ENCODE measurements at places on chromosomes 4 and X.
A peak's percentile ranks its signal among the peaks of the same experiment; 100 is the strongest.

- DNase-seq = no peak
These were observed 179.7 kb upstream of the TET2 start for GRCh38 chr4:104967034-104967401.

GRCh38 chrX:40485102-40485826 is 95.5 kb upstream of the ATP6AP2 start:
- no peak for DNase-seq

DNA sequence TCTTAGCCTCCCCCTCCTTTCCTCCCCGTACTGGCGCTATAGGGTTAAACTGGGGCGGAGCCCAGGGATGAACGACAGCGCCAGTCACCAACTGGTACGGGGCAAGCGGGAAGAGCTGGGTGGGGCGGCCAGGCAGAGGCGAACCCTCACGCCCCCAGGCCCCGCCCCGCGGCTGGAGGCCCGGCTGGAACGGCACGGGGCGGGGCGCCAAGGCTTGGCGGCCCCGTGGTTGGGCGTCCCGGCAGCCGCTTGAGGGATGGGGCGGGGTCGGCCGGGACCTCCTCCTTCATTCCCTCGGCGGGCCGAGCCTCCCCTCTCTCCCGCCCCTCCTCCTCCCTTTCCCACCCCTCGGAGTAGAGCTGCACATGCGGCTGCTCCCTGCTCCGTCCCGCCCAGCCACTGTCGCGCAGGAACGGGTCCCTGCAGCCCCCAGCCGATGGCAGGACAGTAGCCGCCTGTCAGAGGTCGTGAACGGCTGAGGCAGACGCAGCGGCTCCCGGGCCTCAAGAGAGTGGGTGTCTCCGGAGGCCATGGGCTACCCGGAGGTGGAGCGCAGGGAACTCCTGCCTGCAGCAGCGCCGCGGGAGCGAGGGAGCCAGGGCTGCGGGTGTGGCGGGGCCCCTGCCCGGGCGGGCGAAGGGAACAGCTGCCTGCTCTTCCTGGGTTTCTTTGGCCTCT is at the start of gene EDA:
EDA (plus strand) TSS at position 335 of the 678 bp plus-strand sequence.
- peak; percentile 53 for DNase-seq

DNA sequence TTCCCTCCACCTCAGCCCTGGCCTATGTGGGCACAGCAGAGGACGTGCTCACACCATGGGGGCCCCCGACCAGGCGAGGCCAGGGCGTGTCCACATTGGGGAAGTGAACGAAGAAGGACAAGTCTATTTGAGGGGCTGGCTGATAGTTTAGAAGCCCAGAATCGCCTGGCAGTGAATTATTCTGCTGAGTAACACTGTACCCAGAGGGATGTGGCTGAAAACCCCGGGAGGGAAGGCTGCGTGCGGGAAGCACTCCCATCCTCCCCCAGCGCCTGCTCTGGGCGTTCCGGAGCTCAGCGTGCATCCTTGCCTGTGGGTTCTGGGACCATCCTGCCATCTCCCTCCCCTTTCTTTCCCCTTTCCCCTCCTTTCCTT is 66.6 kb downstream of the TRMT44 start:
- DNase-seq = no peak

- DNase-seq = no peak
These were observed 20.5 kb downstream of the SEPTIN11 start for GRCh38 chr4:76969941-76970529.

- no peak for DNase-seq
These were observed 24.5 kb upstream of the ZNF185 start for GRCh38 chrX:152873361-152873760.

- no peak for DNase-seq
These were observed 223.0 kb downstream of the COX18 start for GRCh38 chr4:72846280-72847111.

DNA sequence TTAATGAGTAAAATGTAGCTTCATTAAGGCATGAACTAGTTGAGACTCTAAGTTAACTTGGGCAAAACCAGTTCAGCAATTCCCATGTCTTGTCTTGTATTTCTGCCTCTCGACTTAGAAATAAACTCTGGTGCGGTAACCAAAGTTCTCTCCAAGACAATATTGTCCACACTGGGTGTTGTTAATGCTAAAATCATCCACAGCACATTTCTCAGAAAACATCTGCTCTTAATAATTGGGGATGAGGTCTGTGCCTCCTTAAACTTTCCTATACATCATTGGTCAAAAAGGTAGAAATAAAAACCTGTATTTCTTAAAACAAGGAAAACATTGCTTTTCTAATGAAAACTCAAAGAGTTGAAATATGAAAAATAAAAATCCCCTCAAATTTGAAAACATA is 32.9 kb upstream of the MID1 start:
- DNase-seq = no peak

DNA sequence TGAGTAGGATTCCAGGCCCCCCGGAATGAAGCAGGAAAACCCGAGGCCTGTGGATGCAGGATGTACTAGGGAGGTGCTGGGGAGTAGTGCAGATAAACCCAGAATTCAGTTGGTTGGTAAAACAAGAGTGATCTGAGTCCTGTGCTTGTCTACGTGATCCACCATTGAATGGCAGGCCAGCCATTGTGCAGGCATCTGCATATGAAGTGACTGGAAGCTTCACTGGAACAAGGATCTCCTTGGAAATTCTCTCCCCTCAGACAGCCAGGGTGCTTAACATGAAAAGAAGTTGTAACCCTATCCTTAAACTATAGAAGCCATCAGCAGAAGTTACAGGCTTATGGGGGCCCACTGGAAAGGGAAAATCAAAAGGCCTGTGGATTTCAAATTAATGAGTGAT is 656 bp upstream of the GSPT2 start:
- DNase-seq = no peak

- DNase-seq = no peak
These were observed 145.4 kb downstream of the PTTG2 start for GRCh38 chr4:38105475-38106220.

DNA sequence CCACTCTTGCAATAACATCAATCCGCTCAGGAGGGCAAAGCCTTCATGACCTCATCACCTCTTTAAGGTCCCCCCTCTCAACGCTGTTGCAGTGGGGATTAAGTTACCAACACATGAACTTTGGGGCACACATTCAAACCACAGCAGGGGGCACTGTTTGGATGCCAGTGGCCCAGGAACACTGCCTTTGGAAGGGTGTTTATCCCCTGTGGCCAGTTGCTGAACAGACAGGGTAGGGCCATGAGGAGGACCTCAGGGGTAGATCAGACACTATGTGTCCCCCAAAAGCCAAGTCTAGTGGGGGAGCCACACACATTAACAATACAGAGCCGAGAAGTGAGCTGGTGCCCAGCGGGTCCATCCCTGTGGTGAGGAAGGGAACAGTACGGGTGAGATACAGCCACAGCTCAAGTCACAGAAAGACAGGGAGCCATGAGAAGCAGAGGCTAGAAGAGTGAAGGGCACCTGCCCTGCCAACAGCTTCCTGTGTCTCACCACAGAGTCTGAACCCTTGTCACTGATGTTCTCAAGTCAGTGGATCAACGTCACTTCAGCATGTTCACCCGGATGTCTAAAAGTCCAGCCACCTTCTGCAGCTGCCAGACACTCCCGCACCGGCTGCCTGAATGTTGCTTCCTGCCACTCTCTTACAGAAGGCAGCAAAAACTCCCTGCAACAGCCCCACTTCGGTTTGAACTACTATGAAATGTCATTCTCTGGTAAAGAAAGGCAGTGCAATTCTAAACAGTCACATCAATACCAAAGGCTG is 19.9 kb upstream of the MXD4 start:
- DNase-seq = peak; percentile 92

DNA sequence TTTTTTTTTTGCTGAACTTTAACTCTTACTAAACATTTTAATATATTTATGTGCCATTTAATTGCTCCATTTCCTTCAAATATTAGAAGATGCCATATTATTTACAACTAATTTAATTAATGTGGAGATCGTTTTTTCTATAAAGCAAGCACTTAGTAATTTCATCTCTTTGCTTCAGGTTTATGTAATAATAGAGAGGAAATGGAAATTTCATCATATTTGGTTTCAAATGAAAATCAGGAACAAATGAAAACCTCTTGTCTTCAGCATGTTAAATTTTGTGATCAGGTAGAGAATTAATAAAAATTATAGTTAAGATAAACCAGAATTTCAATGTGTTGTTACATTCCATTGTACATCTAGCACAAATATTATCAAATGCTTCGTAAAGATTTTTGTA is 120.1 kb downstream of the SYNPO2 start:
- no peak for DNase-seq

Measured in CD4-positive, alpha-beta T cell treated with Interleukin-4 for 4 hours (primary cell).